ENCODE measurements at places on chromosomes 7 and 10.

DNA sequence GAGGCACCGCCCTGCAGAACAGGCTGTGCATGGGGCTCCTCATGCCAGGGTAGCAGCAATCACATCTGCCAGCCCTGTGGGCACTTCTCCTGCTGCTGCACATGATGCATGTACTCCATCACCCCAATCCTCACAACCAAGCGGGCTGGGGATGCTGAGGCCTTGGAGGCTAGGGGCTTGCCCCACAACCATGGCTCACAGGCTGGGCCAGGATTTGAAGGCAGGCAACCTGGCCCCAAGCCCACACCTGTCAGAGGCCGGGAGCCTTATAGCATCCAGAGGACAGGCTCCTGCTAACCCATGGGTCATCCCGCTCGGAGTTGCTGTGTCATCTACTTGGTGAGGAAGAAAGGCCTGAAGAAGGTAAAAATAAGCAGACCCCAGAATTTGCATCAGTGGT lies 2.2 kb downstream of the POLM start:
- DNase-seq, result no peak

- DNase-seq, result no peak
Observed at GRCh38 chr10:28761084-28761846, 83.9 kb downstream of the BAMBI start.

- DNase-seq, result no peak
Observed at GRCh38 chr7:51289623-51290303, 26.8 kb downstream of the COBL start.

DNA sequence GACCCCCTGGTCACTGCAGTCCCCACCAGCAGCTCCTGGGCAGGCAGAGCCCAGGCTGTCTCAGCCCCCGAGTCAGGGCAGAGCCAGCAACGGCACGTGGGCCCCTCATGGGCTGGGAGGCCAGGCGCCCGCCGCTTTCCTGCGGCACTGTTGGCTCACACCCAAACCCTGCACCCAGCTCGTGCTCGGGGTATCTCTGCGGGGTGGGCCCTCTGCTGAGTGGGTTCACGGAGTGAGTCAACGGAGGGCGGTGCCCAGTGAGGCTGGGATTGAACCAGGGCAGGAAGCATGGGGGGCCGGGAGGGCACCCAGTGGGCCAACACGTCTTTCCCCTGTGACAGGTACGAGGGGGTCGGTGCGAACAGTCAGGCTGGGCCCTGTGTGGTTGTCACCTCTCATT lies 28.9 kb downstream of the ADAP1 start:
- no peak for DNase-seq

GRCh38 chr7:112707655-112708054 lies 82.5 kb downstream of the TMEM168 start:
- no peak for DNase-seq

DNA sequence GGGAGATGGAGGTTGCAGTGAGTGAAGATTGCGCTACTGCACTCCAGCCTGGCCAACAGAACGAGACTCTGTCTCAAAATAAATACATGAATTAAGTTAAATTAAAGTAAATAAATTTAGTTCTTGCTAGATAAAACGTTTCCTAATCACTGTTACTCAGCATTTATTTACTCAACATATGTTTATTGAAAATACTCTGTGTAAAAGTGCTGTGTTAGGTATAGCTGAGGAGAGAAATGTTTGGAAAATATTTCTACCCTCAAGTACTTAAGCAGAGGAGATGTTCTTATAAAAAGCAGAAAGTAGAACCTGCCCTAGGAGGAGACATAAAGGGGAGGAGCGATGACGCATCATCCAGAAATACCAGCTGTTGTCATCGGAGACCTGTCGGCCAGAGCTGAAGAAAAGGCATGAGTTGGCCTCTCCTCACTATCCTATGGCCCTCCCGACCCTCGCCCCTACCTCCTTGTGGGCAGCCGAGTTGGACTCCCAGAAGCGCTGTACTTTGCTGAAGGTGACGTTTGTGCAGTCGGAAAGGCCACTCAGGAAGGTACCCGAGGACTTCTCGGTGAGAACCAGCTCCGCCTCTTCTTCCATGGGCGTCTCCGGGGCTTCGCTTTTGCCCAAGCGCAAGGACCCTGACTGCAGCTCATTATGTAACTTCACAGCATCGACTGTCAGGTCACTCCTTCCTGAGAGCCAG lies 1.1 kb downstream of the RRP12 start:
- peak; percentile 25 for DNase-seq
